ENCODE measurements at places on chromosomes 12 and 14.

DNA sequence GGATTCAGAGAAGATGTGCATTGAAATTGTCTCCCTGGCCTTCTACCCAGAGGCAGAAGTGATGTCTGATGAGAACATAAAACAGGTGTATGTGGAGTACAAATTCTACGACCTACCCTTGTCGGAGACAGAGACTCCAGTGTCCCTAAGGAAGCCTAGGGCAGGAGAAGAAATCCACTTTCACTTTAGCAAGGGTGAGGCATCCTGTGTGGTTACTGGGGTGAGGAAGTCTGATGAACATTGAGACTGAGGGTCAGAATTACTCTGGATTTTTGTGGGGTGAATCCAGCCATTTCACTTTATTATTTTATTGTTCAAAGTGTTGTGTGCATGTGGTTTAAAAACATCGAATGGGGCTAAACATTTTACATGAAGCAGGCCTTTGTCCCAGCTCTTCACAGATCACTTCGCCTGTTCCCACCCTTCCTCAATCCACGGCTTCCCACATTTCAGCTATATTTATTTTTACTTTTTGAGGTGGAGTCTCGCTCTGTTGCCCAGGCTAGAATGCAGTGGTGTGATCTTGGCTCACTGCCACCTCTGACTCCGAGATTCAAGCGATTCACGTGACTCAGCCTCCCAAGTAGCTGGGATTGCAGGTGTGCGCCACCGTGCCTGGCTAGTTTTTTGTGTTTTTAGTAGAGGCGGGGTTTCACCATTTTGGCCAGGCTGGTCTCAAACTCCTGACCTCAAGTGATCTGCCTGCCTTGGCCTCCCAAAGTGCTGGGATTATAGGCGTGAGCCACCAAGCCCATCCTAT, 40.6 kb downstream of the SUPT16H start:
- DNase-seq: no peak

DNA sequence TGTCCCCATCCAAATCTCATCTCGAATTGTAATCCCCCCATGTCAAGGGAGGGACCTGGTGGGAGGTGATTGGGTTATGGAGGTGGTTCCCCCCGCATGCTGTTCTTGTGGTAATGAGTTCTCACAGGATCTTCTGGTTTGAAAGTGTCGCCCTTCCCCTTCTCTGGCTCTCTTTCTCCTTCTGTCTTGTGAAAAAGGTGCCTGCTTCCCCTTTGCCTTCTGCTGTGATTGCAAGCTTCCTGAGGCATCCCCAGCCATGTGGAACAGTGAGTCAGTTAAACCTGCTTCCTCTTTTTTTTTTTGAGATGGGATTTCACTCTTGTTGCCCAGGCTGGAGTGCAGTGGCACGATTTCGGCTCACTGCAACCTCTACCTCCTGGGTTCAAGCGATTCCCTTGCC, 104.0 kb downstream of the CCDC91 start:
- DNase-seq: no peak

GRCh38 chr14:90720832-90721231, 95.4 kb downstream of the TTC7B start:
- no peak for DNase-seq

DNA sequence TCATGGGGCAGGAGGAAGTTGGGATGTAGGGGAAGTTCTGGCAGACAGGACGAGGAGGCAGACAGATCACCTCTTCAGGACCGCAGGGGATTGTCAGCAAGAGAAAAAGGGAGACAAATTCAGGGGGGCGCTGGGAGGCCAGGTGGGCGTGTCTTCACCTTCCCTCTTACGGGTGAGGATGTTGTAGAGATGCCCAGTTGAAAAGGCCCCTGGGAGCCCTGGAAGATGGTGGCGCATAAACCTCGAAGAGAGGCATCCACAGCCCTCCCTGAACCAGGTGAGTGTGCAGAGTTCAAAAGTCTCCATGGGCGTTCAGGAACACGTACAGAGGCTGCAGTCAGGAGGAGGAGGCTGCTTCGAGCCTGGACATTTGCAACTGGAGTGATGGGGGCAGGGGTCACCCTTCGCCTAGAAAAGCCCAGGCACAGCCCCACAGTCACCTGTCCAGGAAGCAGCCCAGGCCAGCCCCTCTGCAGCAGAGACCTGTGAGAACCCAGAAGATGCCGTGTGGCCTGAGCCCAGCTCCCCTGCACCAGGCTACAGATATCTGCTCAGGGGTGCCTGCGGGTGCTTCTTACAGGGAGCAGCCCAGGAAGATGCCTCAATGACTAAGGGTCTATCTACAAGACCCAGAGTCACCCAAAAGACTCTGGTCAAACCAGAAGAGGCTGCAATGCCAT, 74.4 kb downstream of the PRIMA1 start:
- no peak for DNase-seq

DNA sequence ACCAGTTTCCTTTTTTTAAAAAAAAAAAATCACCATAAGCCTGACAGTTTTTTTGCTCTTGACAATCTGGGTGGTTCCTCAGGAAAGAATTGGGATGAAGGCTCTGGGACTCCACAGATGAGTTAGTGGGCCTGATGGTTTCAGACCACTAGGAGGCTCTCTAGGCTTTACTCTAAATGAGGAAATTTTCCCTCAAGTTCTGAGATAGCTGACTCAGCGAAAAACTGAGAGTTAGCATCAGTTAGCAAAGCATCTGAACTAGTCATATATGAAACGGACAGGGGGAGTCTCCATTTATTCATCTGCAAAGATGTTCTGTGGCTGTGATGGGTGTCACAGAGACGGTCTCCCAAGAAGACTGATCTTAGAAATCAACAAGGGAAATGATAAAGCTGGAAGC, 314.3 kb upstream of the OR4E1 start:
- DNase-seq: no peak

DNA sequence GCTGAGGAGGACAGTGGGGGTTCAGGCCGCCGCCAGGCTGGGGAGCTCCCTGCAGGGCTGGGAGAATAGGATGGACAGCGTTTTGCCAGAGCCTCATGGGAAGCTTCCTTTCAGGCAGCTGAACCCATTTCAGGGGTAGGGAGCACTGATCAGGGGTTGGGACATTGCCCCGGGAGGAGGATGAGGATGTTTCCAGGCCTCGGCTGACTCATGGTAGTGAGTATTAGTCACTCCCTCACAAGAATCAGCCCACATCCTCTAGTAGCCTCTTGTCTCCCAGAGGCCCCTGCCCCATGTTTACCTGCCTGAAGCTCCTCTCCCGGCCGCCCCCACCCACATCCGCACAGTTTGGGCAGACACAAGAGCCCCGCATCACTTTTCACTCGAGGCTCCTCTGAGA, 89.8 kb downstream of the ZFP36L1 start:
- DNase-seq: no peak

- DNase-seq: no peak
Observed at GRCh38 chr14:79037106-79037505, 866.9 kb downstream of the NRXN3 start.

DNA sequence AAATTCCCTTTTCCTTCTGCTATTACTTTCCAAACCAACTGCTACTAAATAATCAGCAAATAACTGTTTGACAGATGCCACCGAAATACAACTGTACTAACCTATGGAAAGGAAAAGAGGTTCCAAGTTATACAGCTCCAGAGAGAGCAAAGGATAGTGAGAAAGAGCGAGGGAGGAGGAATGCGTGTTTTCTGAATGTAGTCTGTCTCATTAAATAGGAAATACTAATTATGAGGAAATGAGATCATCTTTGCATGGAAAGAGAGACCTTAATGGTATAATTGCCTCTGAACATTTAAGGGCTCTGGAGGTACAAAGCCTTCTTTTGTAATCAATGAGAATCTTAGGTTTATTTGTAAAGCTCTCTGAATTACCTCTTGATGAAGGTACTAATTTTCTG, 195.2 kb downstream of the APAF1 start:
- DNase-seq: no peak

DNA sequence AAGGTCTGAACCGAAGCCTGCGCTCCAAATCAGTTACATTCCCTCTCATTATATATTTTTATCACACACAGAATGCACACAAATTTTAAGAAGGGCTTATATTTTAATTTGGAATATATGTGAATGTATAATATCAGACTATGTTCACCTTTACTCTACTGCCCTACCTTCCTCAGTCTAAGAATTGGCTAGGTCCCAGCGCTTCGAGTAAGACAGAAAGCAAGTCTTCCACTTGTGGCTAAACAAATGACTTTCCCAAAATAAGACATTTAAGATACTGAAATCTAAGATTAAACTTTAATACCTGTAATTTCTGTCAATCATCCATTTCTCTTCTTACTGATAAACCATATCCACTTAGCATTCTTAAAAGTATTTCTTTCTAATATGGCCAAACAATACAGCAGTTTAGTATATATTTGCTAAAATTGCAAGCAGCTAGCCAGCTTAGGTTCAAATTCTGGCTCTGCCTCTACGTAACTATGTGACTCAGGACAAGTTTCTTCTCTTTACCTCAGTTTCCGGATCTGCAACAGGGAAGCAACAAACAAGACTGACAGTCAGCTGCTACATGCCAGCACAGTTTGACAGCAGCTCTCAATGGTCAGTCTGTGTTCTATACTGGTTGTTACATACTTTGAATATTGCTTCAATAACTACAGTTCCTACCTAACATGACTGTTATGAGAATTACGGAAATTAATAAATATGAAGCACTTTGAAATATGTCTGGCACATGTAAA, 2.0 kb downstream of the INTS13 start:
- DNase-seq: no peak

GRCh38 chr12:6234214-6234613, 34.0 kb downstream of the CD9 start:
- DNase-seq: no peak

- DNase-seq: no peak
Observed at GRCh38 chr12:85680881-85681280, 155.3 kb downstream of the RASSF9 start.

DNA sequence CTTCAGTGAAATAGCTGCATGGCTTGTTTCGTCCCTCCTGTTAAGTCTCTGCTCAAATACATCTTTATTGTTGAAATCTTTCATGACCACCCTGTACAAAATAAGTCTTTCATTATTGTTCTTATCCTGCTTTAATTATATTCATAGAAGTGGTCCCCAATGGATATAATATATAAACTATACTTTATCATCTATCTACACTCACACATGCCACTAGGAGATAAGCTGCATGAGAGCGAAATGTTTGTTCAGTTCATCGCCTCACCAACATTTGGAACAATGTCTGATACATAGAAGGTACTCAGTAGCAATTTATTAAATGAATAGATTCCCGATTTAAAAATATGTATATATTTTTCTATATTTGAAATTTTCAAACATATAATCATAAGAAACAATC, 254.0 kb upstream of the ATXN7L3B start:
- DNase-seq: no peak

GRCh38 chr14:29709490-29709889, 218.2 kb downstream of the PRKD1 start:
- no peak for DNase-seq
